Nucleus accumbens (tissue), 56 donors: ENCODE measurements at places on chromosomes 5 and 9.

DNA sequence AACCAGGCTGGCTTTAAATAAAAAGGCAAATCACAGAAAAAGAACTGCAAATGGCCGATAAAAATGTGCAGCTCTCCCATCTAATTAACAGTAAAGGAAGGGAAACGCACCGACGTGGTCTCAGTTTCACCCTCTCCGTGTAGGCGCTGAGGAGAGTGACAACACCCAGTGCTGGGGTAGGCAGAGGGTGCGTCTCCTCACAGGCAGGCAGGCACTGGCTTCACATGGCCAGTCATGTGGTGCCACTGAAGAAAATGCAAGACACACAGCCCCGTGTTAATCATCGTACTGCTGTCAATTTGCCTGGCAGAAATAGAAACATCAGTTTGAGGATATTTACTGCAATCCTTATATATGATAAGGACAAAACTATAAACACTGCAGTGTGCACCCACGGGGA, 178.4 kb downstream of the FANCC start:
- DNase-seq = no peak

DNA sequence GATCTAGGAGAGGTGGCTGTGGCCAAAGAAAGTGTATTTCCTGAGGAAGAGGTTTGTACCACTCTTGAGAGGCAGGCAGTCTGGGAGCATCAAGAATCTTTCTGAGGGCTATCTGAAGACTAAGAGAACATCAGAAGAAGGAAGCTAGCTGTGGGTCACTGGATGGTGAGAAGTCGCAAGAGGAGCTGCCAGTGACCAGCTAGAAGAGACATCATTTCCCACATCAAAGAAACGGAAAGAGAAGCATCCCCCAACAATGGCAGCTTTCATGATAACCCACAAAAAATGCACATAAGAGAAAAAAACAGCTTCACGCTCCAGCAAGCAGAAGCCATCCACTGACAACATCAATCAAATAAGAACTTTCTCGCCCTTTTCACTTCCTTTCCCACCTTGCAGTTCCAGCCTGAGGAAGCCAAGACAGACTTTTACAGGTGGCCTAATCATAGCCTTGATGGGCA, 25.0 kb upstream of the CEP78 start:
- DNase-seq = no peak

DNA sequence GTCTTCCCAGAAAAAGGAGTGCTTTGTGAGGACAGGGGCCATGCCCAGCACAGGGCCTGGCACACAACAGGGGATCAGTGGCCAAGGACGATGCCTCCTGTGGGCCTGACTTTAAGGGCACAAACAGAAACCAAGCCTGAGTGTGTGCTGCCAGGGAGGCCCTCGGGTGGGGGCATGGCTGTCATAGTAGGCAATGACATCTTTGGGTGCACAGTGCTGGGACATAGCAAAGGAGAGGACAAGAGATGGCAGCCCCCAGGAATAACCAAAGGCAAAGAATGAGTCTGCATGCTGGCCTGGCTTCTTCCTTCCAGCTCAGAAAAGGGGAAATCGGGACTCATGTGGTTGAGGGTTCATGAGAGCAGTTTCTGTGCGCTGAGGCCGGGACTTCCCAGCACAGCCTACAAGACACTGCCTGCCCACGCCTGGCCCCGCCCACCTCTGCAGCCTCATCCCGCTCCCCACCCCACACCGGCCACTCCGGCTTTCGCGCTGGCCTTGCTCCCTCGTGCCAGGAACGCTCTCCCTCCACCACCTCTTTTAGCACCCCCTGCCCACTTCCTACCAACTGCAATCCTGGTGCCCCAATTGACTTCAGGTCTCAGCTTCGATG, 13.8 kb upstream of the LHX2 start:
- DNase-seq = peak; percentile 10

GRCh38 chr9:72703574-72703973, 182.2 kb downstream of the TMC1 start:
- no peak for DNase-seq

DNA sequence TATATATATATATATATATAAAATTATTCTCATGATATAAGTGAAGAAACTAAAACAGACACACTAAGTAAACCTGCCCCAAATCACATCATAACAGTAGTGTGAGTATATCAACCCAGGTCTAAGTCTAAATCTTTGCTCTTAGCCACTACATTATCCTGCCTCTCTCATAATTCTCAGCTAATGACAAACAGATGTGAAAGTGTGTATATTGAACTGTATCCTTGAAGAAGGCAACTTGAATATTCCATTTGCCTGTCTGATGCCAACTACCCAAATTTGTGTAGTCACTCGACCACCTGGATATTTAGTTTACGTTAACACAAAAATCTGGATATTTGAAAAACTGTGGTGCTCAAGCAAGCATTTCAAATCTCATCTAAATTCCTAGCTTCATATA, 97.4 kb downstream of the PPP2R2B start:
- DNase-seq = no peak

DNA sequence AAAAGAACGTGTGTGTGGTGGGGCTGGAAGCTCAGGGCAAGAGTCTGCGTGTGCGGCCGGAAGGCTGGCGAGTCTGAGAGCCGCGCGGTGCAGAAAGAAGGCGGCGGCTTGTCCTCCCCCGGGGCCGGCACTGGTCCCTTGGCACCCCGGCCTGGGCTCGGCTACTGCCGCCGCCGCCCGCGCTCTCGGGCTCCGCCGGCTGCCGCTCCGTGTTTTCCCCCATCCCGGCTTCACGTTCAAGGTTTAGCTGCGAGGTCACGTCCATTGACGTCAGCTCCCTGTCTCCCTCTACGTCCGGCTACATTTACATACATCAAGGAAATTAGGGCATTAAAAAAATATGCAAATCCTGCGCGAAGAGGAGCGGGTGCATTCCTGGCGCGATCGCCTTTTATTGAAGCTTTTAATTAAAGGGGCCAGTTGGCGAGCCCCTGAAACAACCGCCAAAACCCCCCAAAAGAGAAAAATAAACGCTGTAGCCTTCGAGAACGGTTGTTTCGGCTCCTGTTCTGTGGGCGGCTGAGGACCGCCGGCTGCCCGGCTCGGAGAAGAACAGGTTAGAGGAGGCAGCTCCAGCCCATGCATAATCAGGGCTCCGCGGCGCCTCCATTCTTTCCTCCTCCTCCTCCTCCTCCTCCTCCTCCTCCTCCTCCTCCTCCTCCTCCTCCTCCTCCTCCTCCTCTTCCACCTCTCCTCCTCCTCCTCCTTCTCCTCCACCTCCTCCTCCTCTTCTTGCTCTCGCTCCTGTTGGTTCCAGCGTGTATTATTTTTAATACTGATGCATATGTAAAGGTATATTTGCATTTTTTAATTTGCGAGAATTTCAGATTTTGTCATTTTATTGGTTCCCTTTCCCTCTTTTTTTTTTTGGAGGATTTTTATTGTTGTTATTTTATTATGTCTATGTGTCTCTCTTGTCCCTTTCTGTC, 207.0 kb downstream of the MEF2C start:
- no peak for DNase-seq

DNA sequence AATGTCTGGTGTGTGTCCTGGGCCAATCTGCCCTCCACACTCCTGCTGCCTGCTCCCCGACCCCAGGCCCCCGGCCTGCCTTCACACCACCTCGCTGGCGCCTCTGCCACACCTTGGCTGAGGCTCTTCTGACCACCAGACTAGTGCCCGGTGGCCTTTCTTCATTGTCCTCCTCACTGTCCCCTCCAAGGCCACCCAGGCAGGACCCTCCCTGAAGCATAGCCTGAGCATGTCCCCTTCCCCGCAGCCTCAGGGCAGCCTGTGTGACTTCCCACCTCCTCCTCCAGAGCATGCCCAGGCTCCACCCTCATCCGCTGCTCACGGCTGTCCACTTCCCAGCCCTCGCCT, 154.6 kb downstream of the OLFM1 start:
- DNase-seq = no peak

GRCh38 chr5:173796721-173797495, 91.2 kb upstream of the CPEB4 start:
- DNase-seq = no peak

DNA sequence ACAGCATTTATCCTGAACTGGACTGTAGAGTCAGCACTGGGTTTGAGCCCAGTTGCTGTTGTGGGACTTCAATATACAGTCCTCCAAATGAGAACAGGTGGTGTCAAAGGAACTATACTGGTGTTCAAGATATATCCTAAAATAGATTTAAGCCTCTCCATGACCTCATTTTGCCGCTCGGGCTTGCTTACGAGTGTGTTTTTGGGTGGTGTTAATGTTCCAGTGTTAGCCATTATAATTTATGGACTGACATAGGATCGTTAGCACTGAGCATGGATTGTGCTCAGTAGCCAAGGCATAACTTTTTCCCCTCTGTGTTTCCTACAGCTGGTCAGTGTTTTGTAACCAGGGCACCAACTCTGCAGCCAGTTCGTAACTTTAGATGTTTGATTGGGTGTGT, 306.6 kb downstream of the SPATA31D1 start:
- no peak for DNase-seq

DNA sequence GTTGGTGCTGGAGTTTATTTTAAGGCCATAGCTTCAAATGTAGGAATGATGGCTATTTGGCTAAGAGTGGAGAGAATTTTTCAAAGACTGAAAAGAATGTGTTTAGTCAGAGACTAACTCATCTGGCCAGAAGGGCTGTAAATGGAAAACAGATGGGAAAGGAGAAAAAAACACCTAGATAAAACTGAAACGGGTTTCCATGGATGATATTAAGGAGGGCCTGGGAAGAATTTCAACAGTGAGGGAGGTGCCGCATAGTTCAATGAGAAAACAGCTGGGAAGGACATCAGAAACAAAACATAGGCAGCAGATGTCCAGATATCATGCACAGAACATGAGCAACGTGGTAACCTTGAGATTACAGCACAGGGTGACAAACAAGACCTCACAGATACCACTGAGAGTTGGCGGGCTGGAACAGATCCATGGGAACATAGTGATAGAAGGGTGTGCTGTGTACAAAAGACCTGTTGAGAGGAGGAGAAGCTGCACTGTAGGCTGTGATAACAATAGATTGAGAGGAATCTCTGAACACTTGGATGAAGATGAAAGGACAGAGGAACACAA, 31.2 kb upstream of the RAD23B start:
- no peak for DNase-seq

DNA sequence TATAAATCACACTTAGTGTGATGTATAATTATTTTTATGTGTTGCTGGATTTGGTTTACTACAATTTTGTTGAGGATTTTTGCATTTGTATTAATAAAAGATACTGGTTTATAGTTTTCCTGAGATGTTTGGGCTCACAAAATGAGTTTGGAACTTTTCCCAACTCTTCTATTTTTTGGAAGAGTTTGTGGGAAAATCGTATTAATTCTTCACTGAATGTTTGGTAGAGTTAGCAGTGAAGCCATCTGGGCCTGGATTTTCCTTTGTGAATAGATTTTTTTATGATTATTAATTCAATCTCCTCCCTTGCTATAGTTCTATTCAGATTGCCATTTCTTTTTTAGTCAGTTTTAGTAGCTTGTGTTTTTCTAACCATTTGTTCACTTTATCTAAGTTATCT, 201.7 kb upstream of the NFIL3 start:
- no peak for DNase-seq

- DNase-seq = no peak
Measured at GRCh38 chr9:89770531-89771174, 165.8 kb downstream of the GADD45G start.

DNA sequence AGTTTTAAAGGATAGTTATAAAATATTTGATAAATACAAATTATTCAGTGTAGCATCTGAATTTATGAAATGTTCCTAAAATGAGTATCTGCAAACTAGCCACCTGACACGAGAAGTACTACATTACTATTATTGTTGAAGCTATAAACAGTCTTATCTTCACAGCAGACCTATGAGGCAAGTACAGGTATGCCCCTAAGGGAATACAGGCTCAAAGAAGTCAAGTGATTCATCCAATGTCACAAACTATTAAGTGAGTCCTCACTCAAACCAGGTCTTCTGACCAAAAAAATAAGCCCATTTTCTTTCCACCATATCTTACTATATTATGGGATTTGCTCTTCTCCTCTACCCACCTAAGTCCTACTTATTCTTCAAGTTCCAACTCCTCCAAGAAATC, 28.7 kb downstream of the STRBP start:
- no peak for DNase-seq

DNA sequence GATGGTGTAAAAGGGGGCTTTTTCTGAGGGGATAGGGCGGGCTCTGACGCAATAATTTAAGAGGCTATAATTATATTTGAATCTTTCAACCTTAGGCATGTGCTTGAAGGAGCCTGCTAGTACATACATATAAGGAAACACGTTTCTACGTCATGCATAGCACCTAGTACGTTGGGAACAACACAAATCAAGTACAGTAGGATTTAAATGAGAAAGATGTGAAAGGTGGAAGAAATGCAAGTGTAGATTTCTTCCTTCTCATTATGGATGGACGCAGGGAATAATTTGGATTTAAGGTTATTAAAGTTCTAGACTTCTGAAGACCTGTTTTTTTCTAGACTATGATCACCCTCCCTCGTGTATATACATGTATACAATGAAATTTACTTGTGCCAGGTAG, 927 bp upstream of the CDO1 start:
- DNase-seq = no peak

- no peak for DNase-seq
Measured at GRCh38 chr5:19859020-19859419, 129.0 kb downstream of the CDH18 start.

DNA sequence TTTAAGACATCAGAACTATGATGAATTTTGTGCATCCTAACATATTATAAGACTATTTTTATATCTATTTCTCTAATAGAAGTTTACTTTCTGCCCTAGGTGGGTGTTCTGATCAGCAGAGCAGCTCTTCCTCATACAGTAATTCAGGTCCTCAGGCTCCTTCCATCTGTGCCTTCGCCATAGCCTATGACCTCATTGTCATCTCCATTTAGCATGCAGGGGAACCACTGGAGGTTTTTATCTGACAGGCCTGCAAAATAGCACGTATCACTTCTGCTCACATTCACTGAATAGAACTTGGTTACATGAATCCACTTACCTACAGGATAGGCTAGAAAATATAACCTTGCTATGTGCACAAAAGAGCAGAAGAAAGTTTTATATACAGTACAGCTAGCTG, 159.4 kb upstream of the CCNH start:
- DNase-seq = no peak

DNA sequence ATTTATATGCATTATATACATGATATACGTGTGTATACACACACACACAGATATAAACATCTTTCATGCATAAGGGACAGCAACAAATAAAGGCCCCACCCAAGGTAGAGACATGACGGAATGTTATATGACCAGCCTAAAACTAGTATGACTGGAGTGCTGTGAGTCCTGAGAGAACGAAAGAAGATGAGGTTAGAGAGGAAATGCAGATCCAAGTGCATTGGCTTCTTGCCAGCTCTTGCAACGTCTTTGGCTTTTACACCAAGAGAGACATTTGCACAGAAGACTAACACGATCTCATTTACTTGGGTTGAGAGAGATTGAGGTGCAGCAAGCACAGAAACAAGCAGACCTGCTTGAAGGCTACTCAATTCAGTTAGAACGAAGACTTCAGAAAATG, 23.0 kb downstream of the CDH10 start:
- no peak for DNase-seq

- DNase-seq = no peak
Measured at GRCh38 chr9:27548055-27548741, 18.6 kb upstream of the MOB3B start.

- no peak for DNase-seq
Measured at GRCh38 chr5:117494188-117494587, 919.6 kb upstream of the SEMA6A start.
